ENCODE measurements at places on chromosomes 3 and 15.

DNA sequence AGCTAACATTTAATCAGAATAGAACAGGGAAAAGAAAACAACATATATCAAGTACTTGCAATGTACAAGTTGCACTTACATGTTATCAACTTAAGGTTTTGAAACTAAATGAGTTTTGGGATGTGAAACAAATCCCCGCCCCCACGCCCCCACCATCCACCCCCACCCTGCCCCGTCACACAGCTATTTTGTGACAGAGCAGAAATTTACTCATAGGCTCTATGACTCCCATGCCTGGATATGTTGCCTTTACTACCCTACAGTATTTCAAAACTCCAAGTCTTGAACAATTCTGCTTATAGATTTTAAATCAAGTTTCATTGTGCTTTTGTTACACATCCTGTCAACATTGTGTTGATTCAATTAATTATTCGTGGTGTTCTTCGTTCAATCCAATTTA lies 18.1 kb upstream of the IL1RAP start:
- no peak for DNase-seq

- no peak for DNase-seq
Observed at GRCh38 chr15:83858820-83859505, 205.0 kb downstream of the ADAMTSL3 start.

- DNase-seq: peak; percentile 40
Observed at GRCh38 chr3:46705022-46705530, 3.9 kb downstream of the TMIE start.

GRCh38 chr3:77871436-77871835 lies 831.5 kb downstream of the ROBO2 start:
- no peak for DNase-seq

DNA sequence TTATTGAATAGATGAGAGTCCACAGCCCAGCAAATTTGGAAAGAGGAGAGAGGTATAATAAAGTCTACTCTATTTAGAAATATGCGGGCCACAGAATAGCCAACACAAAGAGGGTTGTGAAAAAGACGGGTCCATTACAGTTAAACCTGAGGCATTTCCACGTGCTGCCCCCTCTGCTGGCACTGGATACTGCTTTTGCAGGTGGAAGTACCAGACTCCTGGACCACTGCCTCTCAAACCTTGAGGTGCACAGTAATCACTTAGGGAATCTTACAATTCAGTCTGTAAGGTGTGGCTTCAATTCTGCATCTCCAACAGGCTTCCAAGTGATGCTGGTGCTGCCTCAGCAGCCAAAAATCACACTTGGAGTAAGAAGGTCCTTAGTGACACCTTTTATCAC lies 3.0 kb upstream of the TFDP2 start:
- DNase-seq: no peak

DNA sequence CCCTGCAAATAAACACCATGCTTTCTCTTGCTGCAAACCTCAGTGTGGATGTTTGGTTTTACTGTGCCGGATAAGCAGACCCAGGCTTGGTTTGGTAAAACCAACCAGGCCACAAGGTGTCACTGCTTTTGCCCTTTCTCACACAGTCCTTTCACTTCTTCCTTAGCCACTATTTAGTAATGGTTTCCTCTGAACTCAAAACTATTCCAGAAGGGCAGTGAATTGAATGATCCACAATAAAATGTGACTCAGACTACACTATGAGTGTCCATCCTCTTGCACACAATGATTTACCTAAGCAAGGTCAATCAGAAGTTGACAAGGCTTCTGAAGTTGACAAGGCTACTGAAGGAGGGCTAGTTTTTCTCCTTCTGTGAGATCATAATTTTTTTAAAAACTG lies 552.4 kb upstream of the CCDC54 start:
- no peak for DNase-seq

- DNase-seq: no peak
Observed at GRCh38 chr3:140250945-140251344, 316.0 kb downstream of the CLSTN2 start.

DNA sequence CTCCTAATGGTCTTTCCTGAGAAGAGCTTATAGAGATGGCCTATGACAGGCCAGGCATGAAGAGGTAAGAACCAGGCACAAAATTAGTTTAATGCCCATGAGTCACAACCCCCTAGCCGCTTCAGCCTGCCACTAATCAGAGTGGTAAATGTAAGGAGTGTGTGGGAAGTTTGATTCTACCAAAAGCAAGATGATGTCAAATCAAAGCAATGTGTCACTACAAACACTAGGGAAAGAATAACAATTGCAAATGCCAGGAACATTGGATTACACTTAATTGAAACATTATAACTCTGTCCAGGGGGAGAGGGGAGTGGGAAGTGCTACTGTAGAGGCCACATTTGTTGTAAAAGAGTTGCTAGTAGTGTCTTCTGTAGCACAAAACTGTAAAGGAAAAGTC lies 596.6 kb upstream of the AGTR1 start:
- DNase-seq: no peak

DNA sequence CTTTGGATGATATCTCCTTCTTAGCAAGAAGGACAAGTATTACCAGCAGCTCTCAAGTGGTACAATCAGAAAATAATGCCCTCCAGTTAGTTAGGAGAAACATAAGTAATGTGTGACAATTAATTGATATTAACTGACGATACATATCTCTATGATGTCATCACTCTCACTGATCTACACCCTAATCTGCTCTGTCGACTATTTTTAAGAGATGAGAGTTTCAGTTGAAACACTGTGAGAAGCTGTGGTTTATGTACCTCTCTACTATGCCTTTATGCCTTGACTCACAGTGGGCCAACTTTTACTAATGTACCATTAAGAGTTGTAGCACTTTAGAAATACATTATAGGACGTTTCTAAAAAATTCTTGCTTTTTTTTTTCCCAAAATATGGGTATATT lies 8.6 kb downstream of the CEP152 start:
- DNase-seq: no peak

- no peak for DNase-seq
Observed at GRCh38 chr15:38196076-38196475, 56.6 kb upstream of the SPRED1 start.

DNA sequence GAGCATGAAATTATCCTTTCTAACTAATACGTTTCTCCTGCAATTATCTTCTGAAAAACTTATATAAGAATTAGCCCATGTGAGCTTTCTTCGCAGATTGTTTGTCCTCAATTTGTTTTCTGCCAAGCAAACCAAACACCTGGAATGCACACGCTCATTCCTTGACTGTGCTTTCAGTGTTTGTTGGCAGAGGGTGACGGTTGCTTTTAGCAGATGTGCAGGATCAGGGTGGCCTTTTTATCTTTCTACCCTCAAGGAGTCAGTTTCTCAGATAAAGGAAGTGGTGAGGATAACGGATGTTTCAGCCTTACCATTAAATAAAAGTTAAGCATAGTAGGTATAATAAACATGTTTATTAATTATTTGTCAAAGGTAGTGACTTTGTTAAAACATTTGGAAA lies 15.2 kb downstream of the ARPP21 start:
- no peak for DNase-seq

DNA sequence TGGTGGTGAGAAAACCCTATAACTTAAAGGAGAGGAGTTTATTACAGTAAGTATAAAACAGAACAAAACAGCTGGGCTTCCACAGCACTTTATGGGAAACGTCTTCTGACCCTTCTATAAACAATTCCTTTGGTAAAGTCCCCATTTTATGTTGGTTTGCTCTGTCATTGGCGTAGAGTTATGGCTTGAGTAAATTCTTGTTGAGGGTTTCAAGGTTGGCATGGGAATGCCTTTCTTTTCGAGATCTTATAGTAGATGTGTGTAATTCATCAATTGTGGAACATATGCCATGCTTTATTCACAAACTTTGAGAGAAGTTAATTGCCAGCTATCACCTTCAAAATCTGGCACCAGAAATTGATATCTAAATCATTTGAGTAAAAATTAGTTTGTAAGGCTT lies 11.6 kb upstream of the CHL1 start:
- DNase-seq: no peak

DNA sequence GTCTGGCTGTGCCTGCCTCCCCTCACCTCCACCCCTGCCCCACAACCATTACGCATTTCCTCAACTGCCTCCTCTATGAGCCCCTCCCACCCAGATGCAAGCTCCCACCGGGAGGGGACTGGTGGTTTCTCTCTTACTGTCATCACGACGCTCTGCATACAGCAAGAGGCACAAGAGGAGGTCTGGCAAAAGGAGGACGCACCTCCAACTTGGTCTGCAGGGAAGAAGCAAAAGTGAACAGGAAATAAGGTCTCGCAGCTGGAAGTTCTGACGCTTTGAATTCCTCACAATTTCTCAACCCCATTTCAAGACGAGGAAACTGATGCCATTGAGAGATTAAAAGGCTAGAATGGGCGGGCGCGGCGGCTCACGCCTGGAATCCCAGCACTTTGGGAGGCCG lies 42.3 kb upstream of the MUC4 start:
- no peak for DNase-seq

DNA sequence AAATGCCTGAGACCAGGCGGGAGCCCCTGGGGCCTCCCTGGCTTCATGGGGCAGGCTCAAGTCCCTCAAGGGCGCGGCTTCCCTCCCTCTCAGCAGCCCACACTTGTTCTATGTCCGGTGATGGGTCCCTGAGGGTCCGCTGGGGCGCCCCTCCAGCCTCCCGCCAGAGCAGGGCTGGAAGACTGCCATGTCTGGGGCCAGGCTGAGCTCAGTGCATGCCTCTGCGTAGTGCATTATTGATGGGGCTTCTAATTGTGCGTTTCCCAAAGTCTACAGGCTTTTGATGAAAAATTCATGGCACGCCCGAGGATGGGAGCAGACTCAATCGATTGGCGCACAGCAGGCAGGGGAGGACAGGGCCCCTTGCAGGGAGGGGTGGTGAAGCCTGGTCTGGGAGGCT lies 51.3 kb downstream of the CYP11A1 start:
- no peak for DNase-seq

GRCh38 chr15:22980189-22981050 lies at the start of gene CYFIP1:
TSS of gene CYFIP1 (minus strand) at chr15:22980368. CDS start at chr15:22947285, 33,083 bp downstream.
- peak; percentile 17 for DNase-seq

DNA sequence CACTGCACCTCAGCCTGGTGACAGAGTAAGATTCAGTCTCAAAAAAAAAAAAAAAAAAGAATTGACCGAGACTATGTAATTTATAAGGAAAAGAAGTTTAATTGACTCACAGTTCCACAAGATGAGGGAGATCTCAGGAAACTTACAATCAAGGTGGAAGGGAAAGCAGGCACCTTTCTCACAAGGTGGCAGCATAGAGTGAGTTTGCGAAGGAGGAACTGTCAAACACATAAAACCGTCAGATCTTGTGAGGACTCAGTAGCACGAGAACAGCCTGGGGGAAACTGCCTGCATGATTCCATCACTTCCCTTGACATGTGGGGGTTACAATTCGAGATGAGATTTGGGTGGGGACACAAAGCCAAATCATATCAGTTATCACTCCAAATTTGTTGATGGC lies 380.9 kb downstream of the EDEM1 start:
- DNase-seq: no peak
